ENCODE measurements at places on chromosomes 7 and 10.

DNA sequence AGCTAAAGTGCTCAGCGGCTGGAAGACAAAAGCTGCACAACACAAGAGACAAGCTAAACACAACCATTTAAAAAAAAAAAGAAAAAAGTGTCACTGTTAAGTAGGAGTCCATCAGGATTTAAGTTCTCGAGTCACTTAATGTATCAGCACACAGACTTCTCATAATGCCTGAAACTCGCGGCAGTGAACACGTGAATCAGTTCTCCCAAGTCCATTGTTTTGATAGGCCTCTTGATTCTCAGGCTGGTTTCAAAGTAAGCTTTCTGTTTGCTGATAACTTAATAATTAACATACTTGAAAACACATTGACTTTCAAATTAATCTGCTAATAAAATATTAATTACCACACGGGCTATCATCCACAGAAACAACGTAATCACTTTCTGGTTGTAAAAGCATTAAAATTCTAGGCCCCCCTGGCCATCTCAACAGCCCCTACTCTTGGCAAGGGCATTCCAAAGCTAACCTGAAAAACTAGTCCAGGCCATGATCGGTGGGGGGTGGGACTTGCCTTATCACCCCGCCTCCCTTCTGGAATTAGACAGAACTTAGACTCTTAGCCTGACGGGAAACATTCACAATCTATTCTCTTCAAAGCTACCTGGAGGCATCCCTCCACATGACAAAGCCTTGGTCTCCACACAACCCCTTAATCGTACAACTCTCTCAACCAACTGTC is 129.0 kb downstream of the DIP2C start:
- peaks cover 8% of the 10 kb centered on the region for H3K27me3 ChIP-seq
- ATAC-seq = no peak
- H3K36me3 ChIP-seq = no peaks in the 10 kb centered on the region
- no peak overlapping the region for H3K4me3 ChIP-seq

- no peak overlapping the region for H3K4me3 ChIP-seq
- ATAC-seq = no peak
- no peak overlapping the region for H3K27ac ChIP-seq
- H3K4me1 ChIP-seq = no peaks in the 10 kb centered on the region
Measured at GRCh38 chr10:94225589-94225988, 137.2 kb downstream of the NOC3L start.

- H3K36me3 ChIP-seq = no peaks in the 10 kb centered on the region
- no peaks in the 10 kb centered on the region for H3K4me1 ChIP-seq
- no peaks in the 10 kb centered on the region for H3K27me3 ChIP-seq
- H3K4me3 ChIP-seq = no peak overlapping the region
- ATAC-seq = no peak
- H3K27ac ChIP-seq = no peak overlapping the region
Measured at GRCh38 chr10:11387551-11388222, 223.8 kb downstream of the USP6NL start.

DNA sequence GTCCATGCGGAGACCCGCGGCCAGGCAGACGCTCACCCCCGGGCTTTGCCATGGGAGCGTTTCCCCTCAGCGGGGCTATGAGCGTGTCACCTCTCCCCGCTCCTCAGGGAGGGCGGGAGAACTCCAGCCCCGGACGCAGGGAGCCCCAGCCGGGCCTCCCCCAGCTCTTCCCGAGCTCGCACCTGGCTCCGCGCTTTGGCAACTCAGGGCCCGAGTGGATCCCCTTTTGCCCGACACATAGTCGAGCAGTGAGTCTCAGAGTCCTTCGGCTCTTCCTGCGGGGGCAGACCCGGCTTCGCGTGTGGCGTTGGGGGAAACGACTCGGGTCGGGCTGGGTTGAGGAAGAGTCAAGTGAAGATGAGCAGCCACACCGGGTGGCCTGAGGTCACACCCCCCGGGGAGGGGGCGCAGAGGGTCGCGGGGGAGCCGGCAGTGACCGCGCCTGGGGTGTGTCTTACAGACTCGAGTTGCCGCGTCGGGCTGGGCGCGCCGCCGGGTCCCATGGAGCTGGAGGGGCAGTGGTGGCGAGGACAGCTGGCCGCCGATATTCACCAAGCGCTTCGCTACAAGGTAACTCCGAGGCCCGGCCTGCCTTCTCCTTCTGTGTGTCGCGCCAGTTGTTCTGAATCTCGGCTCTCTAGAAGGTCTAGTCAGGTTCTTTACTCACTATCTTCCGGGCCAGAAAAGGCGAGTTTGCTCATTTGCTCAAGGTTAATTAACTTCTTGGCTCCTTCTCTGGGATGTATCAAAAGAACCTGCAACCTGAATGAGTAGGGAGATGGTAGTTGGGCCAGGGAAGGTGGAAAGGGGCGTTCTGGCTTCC is 721 bp downstream of the CCNJ start:
- peaks cover 42% of the 10 kb centered on the region for H3K36me3 ChIP-seq
- peak overlapping the region; percentile 86 for H3K27ac ChIP-seq
- H3K27me3 ChIP-seq = no peaks in the 10 kb centered on the region
- ATAC-seq = peak; percentile 54

GRCh38 chr10:121531076-121531829 is 67.0 kb downstream of the FGFR2 start:
- ATAC-seq = no peak
- H3K27ac ChIP-seq = no peak overlapping the region

GRCh38 chr10:52949899-52950298 is 177.3 kb upstream of the MBL2 start:
- no peak overlapping the region for H3K4me3 ChIP-seq
- H3K36me3 ChIP-seq = no peaks in the 10 kb centered on the region
- no peak overlapping the region for H3K27ac ChIP-seq
- no peaks in the 10 kb centered on the region for H3K4me1 ChIP-seq

DNA sequence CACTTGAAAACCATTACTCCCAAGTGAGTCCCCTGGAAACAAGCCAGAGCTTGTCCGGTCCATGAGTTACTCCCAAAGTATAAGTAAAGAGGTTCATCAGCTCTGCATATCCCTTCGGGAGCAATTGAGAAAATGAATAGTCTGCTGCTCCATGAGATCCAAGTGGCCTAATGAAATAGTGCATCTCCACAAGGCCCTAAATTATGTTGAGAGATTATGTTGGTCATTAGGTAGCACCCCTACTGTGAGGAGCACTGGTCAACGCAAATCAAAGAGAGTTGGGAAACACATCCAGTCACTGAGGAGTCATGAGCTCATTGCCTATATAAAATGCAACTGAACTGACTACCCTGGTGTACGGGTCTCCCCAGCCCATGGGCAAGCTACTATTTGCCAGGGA is 205.5 kb upstream of the AOAH start:
- H3K4me1 ChIP-seq = peaks cover 5% of the 10 kb centered on the region
- H3K27ac ChIP-seq = no peak overlapping the region
- H3K4me3 ChIP-seq = no peak overlapping the region
- H3K27me3 ChIP-seq = no peaks in the 10 kb centered on the region
- no peak for ATAC-seq
- peaks cover 34% of the 10 kb centered on the region for H3K36me3 ChIP-seq

DNA sequence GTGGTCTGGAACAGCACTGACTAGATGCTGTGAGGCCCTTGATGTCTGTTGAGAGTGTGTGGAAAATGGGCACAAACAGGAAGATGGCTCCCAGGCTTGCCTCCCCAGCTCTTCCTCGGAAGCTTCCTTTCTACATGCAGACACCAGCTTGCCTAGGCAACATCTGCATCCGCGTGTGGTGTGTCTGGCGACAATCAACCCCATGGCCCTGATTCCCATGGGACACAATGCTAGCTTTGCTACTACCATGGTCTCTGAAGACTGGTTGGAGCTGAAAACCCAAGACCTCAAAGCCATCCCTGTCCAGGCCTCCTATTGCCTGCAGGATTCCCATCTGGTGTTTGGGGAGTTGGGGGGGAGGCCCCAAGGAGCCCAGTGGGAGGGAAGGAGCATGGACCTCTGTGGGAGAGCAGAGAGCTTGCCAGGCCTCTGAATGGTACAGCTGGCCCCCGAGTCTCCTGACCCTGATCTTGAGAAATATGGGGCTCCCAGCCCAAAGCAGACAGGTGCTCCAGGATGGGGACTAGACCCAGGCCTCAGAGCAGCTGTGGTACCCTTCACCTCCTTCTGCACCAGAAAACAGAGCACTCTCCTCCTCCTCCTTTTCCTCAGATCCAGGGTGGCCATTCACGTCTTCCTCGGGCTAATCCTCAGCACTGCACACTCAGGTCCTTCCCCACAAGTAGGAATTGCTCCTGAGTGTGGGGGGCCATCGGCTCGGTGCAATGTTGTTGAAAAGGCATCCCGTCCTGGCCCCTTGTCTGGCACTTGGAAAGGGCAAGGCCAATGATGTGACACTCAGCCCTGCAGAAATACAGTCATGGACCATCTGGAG is 57.6 kb downstream of the ARHGAP22 start:
- no peak overlapping the region for H3K27ac ChIP-seq
- H3K36me3 ChIP-seq = no peaks in the 10 kb centered on the region
- ATAC-seq = no peak
- no peak overlapping the region for H3K4me3 ChIP-seq
- no peaks in the 10 kb centered on the region for H3K4me1 ChIP-seq

DNA sequence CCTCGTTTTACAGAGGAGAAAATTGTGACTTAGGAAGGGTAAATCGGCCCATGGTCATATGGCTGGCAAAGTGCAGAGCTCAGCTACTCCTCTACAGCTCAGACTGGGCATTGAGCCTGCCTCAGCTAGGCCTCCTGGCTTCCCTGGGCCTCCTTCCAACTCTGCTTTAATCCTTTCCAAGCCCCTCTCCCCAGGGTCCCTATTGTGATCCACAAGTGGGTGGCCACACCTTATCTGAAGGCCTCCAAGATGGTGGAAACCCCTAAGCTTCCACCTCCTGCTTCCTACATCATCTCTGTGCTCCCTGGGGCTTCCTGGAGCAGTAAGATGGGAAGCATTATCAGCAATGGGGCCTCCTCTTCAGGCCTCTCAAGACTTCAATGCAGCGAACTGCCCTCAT is 3.0 kb upstream of the LGI1 start:
- no peak overlapping the region for H3K4me3 ChIP-seq
- H3K27me3 ChIP-seq = peaks cover 27% of the 10 kb centered on the region
- H3K27ac ChIP-seq = no peak overlapping the region
- H3K4me1 ChIP-seq = peaks cover 5% of the 10 kb centered on the region
- no peak for ATAC-seq

DNA sequence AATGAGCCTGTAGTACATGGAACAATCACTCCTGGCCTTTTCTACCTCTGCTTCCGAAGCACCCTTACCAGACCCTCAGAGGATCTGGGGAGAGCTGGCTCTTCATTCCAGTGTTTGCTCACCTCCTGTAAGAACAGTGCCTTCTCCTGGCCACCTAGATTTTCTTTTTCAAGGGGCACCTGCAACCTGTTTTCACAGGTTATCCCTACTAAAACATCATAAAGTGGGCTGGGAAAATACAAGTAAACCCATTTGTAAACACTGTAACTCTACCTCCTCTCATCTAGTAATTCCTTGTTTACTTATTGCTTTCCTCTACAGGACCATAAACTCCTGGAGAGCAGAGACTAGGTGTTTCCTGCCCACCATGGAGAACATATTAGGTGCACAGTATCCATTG is 1.1 kb downstream of the PIK3AP1 start:
- no peak overlapping the region for H3K27ac ChIP-seq
- no peaks in the 10 kb centered on the region for H3K36me3 ChIP-seq
- H3K4me3 ChIP-seq = peak overlapping the region; percentile 91

DNA sequence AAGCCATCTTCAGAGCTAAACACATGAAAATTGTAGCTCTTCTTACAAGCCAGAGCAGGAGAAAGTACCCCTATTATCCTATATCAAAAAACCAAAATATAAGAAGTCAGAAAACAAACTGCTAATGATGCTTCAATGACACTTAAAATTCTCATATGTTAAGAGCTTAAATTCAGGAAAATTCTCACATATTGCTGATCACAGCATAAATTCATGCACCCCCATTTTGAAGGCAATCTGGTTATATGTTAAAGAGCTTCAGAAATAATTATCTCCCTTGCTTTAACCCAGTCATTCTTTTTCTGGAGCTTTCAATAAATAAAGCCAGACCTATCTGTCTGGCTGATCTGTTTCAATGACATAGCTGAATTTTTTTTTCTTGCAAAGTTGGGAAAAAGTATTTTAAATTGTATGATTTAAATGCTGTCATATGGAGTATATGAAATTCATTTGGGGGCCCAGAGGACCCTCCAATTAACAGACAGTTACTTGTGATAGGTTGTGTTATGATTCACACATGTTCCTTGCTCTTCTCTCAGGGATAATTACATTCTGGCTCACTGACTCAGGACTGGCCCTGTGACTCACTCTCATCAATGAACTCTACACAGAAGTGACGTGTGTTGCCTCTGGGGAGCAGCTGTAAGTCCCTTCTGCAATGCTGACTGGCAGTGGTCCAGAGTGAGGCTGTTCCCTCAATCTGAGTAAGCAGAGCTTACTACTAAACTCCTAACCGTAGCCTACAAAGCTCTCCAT is 85.2 kb downstream of the HGF start:
- H3K27ac ChIP-seq = no peak overlapping the region
- no peaks in the 10 kb centered on the region for H3K36me3 ChIP-seq
- no peaks in the 10 kb centered on the region for H3K27me3 ChIP-seq
- H3K4me3 ChIP-seq = no peak overlapping the region
- no peak for ATAC-seq

GRCh38 chr7:138569418-138569817 is 109.4 kb downstream of the TRIM24 start:
- peaks cover 94% of the 10 kb centered on the region for H3K36me3 ChIP-seq
- no peak for ATAC-seq
- no peak overlapping the region for H3K4me3 ChIP-seq

GRCh38 chr10:36808625-36809362 is 316.6 kb upstream of the ANKRD30A start:
- no peak overlapping the region for H3K27ac ChIP-seq
- H3K27me3 ChIP-seq = no peaks in the 10 kb centered on the region
- no peak overlapping the region for H3K4me3 ChIP-seq

- H3K4me1 ChIP-seq = peaks cover 23% of the 10 kb centered on the region
- H3K4me3 ChIP-seq = peak overlapping the region; percentile 47
- H3K36me3 ChIP-seq = peaks cover 18% of the 10 kb centered on the region
- ATAC-seq = no peak
- no peak overlapping the region for H3K27ac ChIP-seq
Measured at GRCh38 chr7:2111568-2111967, 121.2 kb downstream of the MAD1L1 start.

- no peak overlapping the region for H3K27ac ChIP-seq
- no peak for ATAC-seq
- no peak overlapping the region for H3K4me3 ChIP-seq
- no peaks in the 10 kb centered on the region for H3K4me1 ChIP-seq
Measured at GRCh38 chr10:25072786-25073185, 56.4 kb downstream of the THNSL1 start.

GRCh38 chr7:48259463-48260280 is 88.4 kb downstream of the ABCA13 start:
- no peak overlapping the region for H3K27ac ChIP-seq
- peaks cover 3% of the 10 kb centered on the region for H3K4me1 ChIP-seq
- ATAC-seq = no peak
- peaks cover 6% of the 10 kb centered on the region for H3K27me3 ChIP-seq
- no peak overlapping the region for H3K4me3 ChIP-seq

DNA sequence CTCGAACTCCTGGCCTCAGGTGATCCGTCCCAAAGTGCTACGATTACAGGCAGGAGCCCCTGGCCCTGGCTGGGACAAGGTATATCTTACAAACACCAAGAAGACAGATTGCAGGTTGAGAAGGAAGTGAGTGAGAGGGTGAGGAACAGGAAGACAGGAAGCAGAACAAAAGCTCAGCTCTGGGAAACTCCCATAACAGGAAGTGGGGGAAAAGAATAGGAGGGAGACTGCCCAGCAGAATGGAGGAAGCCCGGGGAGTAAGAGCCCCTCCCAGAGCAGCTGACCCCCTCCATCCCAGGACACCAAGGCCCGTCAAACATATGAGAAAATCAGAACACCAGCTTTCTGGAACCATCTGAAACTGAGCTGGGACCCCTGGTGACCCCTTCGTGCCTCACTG is 2.9 kb downstream of the TECPR1 start:
- peaks cover 21% of the 10 kb centered on the region for H3K4me1 ChIP-seq
- peak overlapping the region; percentile 94 for H3K4me3 ChIP-seq
- no peaks in the 10 kb centered on the region for H3K27me3 ChIP-seq
- peak overlapping the region; percentile 94 for H3K27ac ChIP-seq
- no peak for ATAC-seq
